Activated naive CD4-positive, alpha-beta T cell treated with anti-CD3 and anti-CD28 coated beads for 36 hours (primary cell): ENCODE measurements at places on chromosomes 16 and 17. TPM values are rescaled to one million over a fixed set of nuclear protein-coding genes. Genes with fewer than 3 reads are reported as not detected.
A peak's percentile ranks its signal among the peaks of the same experiment; 100 is the strongest.

SMTNL2 gene
- total RNA-seq: not detected

RBFOX1 gene
- total RNA-seq: not detected

CD300H gene
- not detected for total RNA-seq

FAM20A gene
- total RNA-seq: not detected

RUNDC1 gene
- 5.9 TPM for total RNA-seq

DNA sequence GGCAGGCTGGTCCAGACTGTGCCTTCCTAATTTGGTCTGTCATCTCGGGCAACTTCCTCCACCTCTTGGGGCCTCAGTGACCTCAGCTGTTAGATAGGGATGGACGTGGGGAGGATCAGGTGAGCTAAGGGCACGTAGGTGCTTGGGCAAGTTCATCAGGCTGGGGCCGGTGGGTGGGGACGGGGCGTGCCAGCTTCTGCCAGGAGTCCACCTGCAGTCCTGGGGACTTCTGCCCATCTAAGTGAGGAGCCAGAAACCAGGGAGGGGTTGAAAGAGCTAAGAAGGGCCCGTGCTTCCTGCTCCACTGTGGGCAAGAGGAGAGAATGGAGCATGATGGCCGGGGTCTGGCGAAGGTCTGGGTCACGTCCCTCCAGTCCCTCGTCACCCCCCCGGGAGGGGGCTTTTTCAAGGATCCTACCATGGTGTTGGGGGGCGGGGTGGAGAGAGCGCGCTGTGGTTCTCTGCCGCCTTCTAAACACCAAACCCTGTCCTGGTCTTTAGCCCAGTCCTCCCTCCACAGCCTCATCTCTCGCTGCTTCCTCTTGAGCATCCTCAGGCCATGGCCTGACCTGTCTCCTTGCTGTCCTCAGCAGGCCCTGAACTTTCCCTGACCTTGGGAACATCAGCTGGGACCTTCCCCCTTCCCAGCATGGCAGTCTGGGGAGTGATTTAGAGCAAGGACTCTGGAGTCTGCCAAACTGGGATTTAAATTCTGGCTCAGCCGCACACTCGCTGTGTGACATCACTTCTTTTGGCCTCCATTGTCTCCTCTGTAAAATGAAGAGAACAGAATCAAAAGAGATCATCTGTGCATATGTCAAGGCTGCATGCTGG, 21.6 kb downstream of the SPNS2 start:
- DNase-seq: no peak

GRCh38 chr17:55414983-55415382, 6.7 kb downstream of the MMD start:
- DNase-seq: no peak

GRCh38 chr16:88941913-88942909, 34.8 kb downstream of the CBFA2T3 start:
- DNase-seq: peak; percentile 61

- DNase-seq: no peak
These were observed 10.2 kb downstream of the POLR2C start for GRCh38 chr16:57472665-57473060.

DNA sequence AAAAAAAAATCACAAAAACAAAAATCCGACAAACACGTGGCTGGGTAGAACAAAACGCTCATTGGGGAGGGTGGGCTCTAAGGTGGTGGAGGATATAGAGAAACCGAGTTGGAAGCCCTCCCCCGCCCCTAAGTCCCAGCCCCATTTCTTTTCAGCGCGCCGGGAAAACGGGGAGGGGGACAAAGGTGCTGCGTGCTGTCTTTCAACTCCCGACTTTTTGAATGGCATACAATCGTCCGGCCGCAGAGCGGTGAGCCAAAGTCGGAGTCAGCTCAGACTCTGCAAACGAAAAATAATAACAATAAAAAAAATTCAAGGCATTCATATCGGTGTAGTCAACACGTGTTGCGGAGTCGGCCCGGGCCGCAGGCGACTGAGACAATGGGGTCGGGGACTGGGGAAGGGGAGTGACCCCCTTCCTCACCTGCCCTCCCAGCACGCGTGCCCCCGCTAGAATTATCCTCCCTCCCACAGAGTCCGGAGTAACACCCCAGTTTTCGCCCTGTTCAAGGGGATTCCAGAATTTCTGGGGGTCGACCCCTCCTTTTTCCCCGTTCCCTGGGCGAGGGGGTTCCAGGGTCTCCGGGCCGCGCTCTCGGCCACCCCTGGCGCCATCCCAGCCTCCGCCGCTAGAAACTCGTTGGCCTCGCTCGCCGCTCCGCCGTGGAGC, 1.7 kb upstream of the IGF2BP1 start:
- DNase-seq: no peak

DNA sequence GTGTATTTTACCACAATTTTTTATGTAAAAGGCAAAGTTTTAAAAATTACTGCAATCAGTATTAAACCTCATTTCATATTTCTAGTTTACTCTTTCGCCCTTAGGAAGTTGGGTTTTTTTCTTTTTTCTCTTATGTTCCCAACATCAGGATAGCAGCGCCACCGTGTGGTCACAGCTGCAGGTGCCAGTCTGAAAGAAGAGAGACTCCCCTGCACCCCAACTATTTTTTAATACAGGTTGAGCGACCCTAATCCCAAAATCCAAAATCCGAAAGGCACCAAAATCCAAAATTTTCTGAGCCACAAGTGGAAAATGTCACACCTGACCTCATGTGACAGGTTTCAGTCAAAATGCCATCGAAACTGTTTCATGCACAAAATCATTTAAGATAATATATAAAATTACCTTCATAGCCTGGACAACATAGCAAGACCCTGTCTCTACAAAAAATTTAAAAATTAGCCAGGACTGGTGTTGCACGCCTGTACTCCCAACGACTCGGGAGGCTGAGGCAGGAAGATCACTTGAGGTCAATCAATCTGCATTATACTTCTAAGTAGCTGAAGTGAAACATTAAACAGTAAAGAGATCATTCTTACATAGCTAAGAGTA, 21.8 kb upstream of the ASGR2 start:
- peak; percentile 88 for DNase-seq

GRCh38 chr17:29393436-29393835, 3.3 kb downstream of the TAOK1 start:
- no peak for DNase-seq
